ENCODE measurements at places on chromosomes 6 and 20.
A peak's percentile ranks its signal among the peaks of the same experiment; 100 is the strongest.

DNA sequence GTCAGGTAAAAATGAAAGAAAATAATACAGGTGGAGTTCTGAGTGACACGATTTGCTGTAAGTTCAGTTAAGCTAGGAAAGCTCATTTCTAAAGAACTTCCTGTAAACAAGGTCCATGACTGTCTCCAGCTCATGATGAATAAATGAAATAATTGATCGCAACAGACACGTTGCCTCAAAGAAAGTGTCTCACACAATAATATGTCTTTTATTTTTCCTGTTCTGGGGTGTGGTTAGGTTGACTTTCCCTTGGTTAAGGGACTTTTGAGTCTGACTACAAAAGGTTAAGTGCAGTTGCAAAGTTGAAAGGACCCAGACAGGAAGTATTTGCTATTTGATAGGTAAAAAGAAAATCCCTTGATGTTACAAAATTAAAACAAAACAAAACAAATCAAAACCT is 304.2 kb upstream of the PRDM1 start:
- DNase-seq, result no peak

GRCh38 chr20:51727872-51728271 is 40.3 kb downstream of the ATP9A start:
- DNase-seq, result no peak

DNA sequence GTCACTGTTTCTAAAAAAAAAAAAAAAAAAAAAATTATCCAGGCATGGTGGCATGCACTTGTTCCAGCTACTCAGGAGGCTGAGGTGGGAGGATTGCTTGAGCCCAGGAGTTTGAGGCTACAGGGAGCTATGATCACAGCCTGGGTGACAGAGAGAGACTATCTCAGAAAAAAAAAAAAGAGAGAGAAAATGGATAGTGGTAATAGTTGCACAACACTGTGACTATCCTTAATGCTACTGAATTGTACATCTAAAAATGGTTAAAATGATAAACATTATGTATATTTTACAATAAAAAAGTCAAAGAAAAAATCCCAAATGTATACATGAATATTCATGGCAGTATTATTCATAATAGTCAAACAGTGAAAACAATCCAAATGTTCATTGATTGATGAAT is 23.0 kb downstream of the FERMT1 start:
- no peak for DNase-seq

- peak; percentile 29 for DNase-seq
Measured at GRCh38 chr6:28446818-28447511, 3.7 kb upstream of the ZSCAN23 start.

GRCh38 chr6:1952740-1953360 is 292.6 kb downstream of the GMDS start:
- DNase-seq, result no peak

- no peak for DNase-seq
Measured at GRCh38 chr20:10476319-10476724, 41.2 kb downstream of the SLX4IP start.

DNA sequence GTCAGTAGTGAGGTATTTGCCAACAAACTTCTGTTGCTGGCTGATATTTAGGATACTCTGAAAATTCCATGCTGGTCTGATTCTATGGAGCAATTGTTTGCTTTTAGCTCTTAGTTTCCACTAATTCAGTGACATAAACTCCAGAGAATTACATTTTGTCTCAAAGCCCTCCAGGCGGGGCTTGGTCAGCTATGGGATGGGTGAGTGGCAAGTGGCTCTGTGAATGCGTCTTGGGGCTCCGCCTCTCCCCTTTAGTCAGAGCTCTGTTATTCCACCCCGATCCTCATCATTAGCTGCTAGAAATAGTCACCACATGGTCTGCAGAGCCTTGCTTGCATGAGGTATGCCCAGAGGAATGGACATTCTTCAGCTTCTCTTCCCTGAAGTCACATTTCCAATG is 540.6 kb downstream of the QKI start:
- DNase-seq, result no peak

- DNase-seq, result no peak
Measured at GRCh38 chr6:45736134-45736533, 279.5 kb downstream of the CLIC5 start.

- DNase-seq, result no peak
Measured at GRCh38 chr6:52644253-52644652, 26.7 kb upstream of the TMEM14A start.

GRCh38 chr6:124963831-124964763 is 1.9 kb downstream of the RNF217 start:
- no peak for DNase-seq

DNA sequence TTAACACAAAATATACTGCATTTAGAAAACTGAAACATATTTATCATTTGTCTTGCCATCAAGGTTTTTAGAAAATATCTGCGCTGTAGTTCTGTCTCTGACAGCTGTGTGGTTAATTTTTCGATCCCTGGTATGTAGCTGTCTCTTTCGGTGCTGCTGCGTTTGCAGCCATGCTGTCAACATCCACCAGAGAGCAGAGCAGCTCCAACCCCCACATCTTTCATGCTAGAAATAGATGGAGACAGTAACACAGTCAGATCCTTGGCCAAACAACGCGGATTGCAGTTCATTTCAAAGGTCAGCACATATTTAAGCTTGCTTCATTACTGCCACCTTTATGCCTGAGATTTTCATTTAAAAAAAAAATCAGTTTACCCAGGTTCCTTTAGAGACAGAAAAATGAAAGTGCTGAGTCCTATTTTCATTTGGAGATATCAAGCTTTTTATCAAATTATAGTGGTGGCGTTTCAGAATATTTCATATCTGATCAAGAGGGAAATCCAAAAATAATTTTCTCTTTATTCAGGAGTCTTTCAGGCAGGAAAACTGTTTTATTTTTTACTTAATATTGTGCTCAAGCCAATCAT is 157.7 kb upstream of the MMS22L start:
- peak; percentile 64 for DNase-seq

DNA sequence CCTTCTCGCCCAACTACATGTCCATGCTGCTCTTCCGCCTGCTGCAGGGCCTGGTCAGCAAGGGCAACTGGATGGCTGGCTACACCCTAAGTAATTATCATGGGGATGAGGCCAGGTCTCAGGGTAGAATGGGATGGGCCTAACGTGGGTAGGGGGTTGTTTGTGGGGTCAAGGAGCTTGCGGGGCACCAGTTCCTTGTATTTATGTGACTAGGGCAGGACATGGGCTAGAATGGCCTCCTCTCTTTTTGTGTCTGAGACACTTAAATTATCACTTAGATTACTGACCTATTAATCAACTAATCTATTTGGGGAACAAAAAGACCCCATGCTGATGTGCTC is 10.7 kb downstream of the SLC22A1 start:
- DNase-seq, result no peak

GRCh38 chr6:126716032-126716431 is 376.1 kb downstream of the CENPW start:
- DNase-seq, result no peak

- DNase-seq, result no peak
Measured at GRCh38 chr20:63311833-63312243, 18.9 kb downstream of the COL20A1 start.

- DNase-seq, result no peak
Measured at GRCh38 chr20:43987531-43987930, 72.9 kb downstream of the TOX2 start.

DNA sequence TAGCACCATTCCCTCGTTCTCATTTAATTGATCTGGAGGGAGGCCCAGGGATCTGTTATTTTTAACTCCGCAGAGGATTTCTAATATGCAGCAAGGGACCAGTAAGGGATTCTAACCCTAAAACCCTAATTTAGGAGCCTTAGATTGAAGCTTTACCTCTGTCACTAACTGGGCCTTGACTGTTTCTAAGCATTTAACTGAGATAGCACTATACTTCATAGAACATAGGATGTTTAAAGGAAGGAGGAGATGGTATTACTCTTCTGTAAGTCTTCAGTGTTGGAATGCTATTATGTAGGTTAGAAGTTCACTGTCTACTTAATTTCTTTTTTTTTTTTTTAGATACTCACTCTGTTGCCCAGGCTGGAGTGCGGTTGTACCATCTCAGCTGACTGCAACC is 242.5 kb downstream of the ZFAND3 start:
- no peak for DNase-seq

DNA sequence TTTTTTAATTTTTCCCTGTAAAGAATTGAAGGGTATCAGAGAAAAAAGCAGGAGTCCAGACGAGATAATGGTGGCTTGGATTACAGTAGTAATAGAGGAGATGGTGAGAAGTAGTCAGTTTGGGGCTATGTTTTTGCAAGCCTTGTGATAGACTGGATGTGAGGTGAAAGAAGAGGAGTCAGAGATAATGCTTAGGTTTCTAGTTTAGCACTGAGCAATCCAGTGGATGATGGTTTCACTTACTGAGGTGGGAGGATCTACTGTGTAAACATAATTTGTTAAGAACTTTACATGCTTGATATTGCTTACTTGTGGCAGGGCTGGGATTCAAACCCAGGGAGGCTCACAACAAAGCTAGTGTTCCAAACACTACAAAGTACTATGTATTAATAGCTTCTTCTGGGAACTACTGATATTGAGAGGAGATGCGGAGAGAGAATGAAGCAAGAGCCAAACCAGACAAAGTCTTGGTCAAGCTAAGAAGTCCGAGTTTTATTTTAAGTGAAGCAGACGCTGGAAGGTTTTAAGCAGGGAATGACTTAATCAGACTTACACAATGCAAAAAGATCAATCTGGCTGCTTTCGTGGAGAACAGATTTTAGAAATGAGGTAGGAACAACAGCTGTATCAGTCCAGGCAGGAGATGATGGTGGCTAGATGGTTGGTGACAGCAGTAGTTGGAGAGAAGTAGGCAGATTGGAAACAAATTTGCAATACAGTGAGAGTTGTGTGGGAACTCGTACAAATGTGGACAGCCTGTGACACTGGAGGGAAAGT is 58.0 kb downstream of the ZFAND3 start:
- DNase-seq, result no peak

DNA sequence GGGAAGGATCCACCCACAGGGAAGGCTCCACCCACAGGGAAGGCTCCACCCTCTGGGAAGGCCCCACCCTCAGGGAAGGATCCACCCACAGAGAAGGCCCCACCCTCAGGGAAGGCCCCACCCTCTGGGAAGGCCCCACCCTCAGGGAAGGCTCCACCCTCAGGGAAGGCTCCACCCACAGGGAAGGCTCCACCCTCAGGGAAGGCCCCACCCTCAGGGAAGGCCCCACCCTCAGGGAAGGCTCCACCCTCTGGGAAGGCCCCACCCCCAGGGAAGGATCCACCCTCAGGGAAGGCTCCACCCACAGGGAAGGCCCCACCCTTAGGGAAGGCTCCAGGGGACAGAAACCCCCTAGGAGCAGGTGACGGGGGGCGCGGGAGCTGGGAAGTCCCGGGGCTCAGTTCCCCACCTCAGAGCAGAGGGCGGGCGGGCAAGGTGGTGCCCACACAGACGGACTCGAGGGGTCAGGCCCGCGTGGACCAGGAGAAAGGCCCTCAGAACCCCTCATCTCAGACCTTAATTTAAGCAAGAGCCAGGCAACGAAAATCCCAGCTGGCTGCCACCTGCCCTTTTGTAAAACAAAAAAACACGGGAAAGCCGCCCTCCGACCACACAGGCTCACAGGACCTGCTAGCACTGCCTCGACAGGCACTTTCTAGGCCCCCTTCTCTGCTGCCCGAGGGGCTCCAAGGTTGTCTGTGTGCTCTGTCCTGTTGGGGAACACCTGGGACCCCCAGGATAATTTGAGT is 39.7 kb downstream of the KCNQ2 start:
- DNase-seq, result peak; percentile 34

GRCh38 chr6:36886950-36887618 is 1.3 kb downstream of the C6orf89 start:
- no peak for DNase-seq

GRCh38 chr6:36387440-36388303 is at the start of gene ETV7:
TSS of gene ETV7 (minus strand) at chr6:36387669. CDS start at chr6:36387541, 128 bp downstream.
- no peak for DNase-seq

- no peak for DNase-seq
Measured at GRCh38 chr6:169887529-169888140, 136.2 kb downstream of the ERMARD start.

DNA sequence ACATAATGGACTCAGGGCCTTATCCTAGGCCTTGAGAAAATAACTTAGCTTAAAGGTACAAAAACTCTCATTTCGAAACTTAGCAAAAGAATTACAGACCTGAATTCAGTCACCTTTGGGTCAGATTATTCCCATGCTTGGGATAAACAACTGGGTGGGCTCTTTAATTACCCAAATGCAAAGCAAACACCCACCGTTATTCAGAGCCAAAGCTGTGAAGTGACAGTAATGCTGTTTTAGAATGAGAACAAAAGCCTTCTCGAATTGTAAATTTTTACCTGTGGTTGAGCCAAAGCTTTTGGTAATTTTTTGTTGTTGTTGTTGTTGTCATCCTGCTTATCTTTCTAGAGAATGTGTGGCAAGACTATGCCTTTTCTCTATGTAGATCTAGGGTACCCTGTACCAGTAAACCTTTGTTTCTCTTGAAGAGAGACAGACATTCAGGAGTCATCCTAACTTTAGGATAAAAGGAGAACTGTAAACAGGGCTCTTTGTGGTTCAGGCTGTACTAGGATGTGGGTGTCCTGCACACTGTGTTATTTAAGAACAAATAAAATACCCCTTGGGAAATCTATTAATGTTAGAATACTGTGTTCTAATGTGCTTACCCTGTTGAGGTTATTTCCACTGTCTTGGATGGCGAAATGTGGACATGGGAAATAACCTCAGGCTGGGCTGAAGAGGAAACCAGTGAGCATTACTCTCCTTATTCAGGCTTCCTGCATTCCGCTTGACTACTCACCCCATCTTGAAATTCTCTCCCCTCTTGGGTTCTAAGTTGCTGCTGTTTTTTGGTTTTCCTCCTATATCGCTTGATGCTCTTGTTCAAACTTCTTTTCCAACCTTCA is 480.7 kb downstream of the CD83 start:
- DNase-seq, result no peak

DNA sequence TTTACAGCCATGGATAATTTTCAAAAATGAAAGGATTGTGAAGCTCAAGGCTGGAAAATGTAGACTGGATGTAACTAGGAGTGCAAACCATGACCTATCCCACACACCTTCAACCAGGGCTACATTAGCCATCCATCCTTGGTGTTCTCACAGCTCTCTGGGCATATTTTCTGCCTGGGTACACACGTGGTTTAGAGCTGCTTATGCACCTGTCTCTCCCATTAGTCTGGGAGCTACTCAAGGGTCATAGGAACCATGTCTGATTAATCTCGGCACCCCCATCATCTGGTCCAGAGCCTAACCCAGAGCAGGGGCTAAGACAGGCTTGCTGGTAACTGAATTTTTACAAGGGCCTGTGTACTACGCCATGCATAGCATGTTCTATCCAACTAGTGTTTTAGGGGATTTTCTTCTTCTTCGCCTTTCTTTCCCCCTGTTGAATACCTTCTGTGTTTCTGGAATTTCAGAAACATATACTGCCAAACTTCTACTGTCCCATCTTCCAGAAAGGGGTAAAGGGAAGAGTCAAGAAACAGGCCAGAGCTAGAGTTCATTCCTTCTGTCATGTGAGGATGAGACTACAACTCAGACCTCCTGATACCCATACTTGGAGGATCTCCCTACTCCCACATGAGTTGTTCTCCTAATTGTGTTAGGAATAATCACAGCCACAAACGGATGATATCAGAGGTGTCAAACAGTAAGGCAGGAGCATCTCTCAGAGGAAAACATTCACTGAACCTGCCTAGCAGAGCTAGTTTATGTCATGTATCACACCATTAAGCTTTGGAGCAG is 25.4 kb upstream of the FAM83C start:
- DNase-seq, result no peak

GRCh38 chr20:33822423-33822822 is 11.3 kb downstream of the CHMP4B start:
- no peak for DNase-seq

- no peak for DNase-seq
Measured at GRCh38 chr6:93574299-93574698, 154.9 kb upstream of the EPHA7 start.

Measured in HEK293T (cell line).